ENCODE measurements at places on chromosomes 4 and X.
A peak's percentile ranks its signal among the peaks of the same experiment; 100 is the strongest.

DNA sequence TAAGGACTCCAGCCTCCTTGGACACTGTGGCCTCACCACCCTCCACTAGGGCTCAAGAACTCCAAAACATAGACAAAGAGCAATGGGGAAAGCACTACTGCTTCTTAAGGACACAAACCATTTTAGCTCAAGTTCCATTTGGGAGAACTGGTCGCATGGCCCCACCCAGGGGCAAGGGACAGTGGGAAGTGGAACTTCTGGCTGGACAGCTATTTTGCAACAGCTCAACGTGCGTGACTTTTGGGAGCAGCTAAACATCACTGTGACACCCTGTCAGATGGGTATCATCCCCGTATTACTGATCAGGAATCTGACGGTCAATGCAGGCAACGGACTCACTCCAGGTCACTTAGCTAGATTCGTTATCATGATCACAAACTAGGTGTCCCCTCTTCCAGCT is 9.0 kb upstream of the GLOD5 start:
- DNase-seq: no peak

- DNase-seq: no peak
Observed at GRCh38 chr4:139144161-139144859, 32.7 kb downstream of the ELF2 start.

DNA sequence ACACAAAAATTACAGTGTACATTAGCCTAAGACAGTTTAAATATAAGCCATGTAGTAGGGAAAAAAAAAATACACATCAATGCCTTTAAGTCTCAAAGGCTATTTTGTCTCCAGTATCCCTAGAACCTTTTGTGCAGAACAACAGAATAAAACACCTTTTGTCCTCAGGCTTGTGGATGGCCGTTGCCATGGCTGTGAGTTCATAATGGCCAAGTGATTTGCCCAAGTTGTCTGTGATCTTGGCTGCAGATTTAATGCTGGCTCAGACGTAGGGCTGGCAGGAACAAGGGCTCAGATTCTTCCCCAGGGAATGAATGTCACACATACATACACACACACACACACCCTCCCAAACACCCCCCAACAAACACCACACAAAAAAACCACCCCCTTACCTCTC is 25.3 kb downstream of the GPM6B start:
- DNase-seq: no peak

- DNase-seq: no peak
Observed at GRCh38 chrX:41137589-41137988, 52.3 kb downstream of the USP9X start.

DNA sequence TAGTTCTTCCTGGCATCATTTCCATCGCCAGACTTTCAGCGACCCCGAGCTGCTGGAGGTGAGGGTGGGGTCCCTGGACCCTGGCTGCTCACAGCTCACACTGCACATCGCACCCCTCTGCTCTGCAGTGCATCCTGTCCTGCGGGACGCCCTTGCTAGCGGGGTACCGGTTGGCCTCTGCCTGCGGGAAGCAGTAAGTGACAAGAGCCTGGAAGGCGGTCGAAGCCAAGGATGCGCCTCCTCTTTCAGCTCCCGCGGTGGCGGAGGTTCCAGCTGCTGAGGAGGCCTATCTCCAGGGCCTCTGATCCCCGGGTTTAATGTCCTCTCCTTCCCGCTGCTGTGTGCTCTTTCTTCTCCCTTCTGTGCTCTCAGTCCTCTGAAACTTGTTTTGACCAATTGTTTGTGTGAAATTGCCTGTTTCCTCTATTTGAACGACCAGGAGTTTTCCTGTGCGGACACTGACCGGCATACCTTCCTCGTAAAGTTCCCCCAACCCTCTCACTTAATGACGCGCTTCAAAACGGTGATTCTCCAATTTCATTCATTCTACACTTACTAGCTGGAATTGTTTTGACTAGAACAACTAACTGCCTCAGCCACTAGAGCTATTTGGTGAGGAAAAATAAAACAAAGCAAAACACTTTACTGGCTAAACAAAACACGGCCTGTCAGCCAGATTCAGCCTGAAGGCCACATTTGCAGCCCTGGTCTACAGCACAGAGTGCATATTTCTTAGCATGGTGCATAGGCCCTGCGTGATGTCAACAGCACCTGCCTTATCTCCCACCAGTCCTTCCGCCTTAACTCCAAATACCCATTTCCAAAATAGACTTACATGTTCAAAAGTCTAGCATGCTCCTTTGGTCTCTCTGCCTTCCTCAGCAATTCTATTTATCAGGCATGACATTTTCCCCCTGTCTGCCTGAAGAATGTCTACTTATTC is 28.0 kb downstream of the MGAT4D start:
- DNase-seq: no peak

DNA sequence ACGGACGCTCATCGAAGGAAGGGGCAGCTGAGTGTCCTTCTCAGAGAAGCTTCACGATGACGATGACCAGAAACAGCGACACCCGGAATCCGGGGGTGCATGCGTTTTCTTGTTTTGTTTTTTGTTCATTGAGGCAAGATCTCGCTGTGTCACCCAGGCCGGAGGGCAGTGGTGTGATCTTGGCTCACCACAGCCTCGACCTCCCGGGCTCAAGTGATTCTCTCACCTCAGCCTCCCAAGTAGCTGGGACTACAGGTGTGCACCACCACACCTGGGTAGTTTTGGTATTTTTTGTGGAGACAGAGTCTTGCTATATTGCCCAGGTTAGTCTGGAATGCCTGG is 19.8 kb downstream of the DGKQ start:
- no peak for DNase-seq

GRCh38 chr4:153684182-153684970 is at the start of gene TLR2:
Gene TLR2 (plus strand): TSS chr4:153684280. CDS start chr4:153702908, 18,628 bp downstream.
- DNase-seq: peak; percentile 72

DNA sequence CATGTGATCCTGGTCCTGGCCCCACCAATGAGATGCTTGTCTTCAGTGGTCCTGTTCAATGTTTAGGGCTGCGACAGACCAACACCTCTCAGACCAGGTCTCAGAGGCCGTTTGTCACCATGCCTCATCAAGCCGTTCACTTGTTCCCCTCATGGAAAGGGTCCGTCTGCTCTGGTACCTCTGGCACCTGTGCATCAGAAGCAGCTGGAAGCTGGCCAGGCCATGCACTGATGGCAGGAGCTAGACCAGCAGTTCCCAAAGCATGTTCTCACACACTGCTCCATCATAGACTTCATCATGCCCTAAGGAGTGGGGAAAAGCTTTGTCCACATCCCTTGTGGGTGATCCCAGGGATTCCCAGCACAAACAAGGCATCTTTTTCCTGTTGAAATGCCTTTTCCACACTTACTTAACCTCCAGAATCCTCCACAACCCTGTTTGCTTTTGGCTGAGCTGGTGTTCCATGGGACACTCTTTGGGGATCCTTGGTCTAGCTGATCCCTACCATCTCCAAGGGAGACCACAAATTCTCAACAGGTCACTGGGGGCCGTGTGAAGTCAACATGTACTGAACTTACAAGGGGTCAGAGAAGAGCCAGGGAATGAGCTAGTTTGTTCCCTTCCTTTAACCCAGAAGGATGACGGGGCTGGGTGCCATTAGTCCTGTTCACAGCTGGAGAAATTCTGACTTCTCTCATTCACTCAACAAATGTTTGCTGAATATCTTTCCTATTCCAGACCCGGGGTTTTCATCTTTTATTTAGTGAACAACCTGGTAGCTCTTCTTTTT is 21.8 kb downstream of the SH3TC1 start:
- no peak for DNase-seq

DNA sequence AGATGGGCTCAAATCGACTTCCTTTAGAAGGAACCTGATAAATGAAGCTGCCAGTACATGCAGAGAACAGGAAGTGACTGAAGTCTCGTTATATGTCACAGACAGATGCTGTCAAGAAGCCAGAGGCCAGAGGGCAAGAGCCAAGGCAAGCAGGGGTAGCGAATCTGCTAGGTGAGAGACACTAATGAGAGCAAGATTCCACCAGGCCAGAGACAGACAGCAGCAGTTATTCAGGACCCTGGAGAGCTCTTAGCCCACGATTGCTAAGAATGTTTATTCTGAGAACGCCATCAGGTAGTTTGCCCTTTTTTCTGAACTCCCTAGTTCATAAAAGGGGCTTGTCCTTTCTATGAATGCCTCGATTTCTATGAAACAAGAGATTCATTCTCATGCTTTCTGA is 73.7 kb downstream of the BEND2 start:
- no peak for DNase-seq

GRCh38 chr4:95833711-95834194 is 6.1 kb upstream of the PDHA2 start:
- no peak for DNase-seq

DNA sequence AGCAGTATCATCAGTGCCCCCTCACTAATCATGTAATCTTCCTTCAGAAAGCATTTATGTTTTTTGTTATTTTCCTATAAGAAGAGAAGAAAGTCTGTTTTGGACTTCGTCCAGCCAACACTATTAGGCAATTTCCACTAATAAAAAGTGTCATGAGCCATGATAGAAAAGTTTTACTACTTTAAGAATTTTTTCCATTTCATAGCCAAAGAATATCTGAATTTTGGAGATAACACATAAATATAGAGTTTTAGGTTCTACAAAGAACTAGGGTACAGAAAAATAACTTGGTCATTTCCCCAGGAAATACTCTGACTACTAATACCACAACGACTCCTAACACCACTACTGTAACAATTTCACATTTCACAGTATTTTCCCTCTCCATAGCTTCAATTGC is 41.8 kb upstream of the VEGFC start:
- DNase-seq: no peak

GRCh38 chrX:85139422-85139821 is 104.2 kb downstream of the SATL1 start:
- DNase-seq: no peak

DNA sequence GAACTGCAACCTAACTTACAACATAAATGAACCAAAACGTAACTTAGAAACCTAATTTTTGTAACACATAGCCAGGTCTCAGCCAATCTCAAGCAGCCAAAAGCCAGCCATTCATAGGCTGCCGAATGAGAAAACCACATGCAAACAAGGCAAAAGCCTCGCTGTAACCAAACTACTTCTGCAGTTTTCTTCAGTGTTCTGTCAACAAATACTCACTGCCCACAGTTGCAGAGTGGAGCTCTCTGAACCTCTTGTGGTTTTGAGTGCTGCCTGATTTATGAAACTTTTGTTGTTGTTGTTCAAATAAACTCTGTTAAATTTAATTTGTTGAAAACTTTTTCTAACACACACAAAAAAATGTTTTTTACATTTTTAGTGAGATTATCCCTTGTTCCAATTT is 251.2 kb downstream of the PAPSS1 start:
- DNase-seq: no peak

GRCh38 chr4:83810428-83810827 is 274.5 kb downstream of the GPAT3 start:
- DNase-seq: no peak

DNA sequence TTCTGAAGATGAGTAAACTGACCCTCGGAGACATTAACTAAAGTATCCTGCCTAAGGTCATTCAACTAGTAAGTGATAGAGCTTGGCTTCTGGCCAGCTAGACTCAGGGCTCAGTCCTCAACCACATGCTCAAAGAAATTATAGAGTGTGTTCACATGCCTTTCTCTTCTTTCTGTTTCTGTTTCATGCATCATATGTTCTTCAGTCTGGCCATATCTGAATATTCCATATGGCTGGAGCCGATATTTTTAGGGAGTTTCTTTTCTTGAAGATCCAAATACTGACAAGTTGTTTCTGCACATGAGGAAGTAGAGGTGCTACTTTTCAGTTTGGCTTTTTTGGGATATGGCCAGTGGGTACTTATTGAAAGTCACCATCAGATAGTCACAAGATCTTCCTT is 44.9 kb downstream of the MMRN1 start:
- no peak for DNase-seq

GRCh38 chrX:52425775-52426174 is 57.0 kb downstream of the XAGE2 start:
- DNase-seq: no peak

- no peak for DNase-seq
Observed at GRCh38 chr4:172657081-172657480, 511.5 kb upstream of the GALNT7 start.

GRCh38 chrX:48520976-48521352 is 644 bp upstream of the EBP start:
- DNase-seq: no peak

- no peak for DNase-seq
Observed at GRCh38 chr4:83489711-83490326, 4.9 kb upstream of the ABRAXAS1 start.

DNA sequence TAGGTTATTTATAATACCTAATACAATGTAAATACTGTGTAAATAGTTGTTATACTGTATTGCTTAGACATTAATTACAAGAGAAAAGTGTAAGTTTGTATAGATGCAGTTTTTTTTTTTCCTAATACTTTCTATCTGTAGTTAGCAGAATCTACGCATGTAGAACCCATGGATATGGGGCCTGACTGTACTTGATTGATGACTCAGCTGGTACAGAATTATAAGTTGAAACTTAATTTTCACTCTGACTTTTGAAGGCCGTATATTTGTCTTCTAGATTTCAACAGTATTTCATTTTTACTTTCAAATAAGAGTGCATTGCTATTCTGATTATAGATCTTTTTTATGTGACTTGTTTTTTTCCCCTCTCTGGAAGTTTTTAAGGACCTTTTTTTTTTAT is 30.8 kb upstream of the NDUFC1 start:
- no peak for DNase-seq

DNA sequence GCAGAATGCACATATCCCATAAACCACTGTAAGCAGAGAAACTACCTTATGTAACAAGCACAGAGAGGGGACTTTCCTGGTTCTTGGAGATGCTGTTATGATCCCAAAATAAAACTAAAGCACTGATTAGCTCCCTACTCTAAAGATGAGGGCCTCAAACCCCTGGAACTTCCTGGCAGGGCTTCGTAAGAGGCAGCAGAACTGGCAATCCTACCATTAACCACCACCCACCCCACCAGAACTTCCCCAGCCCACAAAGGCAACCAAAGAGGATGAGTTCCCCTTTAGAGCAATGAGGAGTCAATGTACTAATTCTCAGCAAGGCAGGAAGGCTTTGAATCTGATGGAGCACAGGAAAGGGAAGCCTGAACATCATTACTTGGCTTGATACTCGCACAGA is 436.5 kb upstream of the FRG1 start:
- DNase-seq: no peak

DNA sequence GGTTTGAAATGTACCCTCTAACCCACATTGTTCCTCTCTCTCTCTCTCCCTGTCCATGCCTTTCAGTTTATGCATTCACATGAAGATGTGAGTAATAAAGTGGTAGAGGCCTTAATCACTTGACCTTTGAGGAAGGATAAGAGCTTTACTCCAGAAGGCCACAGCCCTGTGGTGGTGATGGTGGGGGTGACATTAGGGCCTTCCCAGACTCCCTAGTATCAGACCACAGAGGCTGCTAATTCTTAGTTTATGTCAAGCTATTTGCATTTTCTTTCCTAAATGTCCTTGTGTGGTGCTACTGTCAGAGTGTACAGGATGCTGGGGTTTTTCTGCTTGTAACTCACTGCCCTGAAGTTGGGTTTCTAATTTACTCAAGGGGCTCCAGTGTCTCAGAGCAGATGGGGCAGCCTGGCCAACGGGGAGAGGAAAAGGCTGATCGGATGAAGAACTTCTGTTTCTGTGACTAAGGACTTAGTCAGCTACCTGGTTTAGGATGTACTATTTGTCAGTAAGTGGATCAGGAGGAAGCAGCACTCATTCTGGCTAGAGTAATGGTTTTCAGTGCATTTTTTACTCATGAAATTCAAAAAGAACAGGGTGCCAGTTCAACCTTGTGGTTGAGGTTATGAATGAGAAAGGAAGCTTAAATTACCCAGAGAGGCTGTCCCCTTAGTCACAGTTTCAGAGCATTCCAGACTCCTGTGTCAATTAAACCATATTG is 509.6 kb upstream of the DIPK2B start:
- DNase-seq: peak; percentile 68

Measured in stimulated activated CD4-positive, alpha-beta T cell treated with anti-CD3 and anti-CD28 coated beads, Interleukin-4, amount 100 ng/mL, for 24 hours (primary cell).